ENCODE measurements at places on chromosomes 11 and 22.

- DNase-seq: no peak
Measured at GRCh38 chr22:49462795-49463194, 364.9 kb downstream of the BRD1 start.

GRCh38 chr11:70581991-70582885, 183.9 kb downstream of the CTTN start:
- no peak for DNase-seq

DNA sequence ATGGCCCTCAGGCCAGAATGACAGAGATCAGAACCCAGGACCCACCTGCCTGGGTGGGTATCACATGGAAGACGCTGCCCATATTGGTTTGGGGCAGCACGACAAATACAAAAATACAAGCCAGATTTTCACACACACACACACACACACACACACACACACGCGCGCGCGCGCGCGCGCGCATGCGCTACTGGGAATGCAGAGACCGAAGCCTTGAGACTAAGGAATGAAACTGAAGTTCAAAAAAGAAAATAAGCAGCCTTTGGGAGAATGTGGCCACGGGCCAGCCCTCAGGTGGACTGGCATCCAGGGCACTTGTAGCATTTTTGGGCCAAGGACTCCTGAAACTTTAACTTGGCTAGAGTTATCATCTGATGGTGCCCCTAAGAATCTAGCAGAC, 21.3 kb upstream of the NUP50 start:
- no peak for DNase-seq

DNA sequence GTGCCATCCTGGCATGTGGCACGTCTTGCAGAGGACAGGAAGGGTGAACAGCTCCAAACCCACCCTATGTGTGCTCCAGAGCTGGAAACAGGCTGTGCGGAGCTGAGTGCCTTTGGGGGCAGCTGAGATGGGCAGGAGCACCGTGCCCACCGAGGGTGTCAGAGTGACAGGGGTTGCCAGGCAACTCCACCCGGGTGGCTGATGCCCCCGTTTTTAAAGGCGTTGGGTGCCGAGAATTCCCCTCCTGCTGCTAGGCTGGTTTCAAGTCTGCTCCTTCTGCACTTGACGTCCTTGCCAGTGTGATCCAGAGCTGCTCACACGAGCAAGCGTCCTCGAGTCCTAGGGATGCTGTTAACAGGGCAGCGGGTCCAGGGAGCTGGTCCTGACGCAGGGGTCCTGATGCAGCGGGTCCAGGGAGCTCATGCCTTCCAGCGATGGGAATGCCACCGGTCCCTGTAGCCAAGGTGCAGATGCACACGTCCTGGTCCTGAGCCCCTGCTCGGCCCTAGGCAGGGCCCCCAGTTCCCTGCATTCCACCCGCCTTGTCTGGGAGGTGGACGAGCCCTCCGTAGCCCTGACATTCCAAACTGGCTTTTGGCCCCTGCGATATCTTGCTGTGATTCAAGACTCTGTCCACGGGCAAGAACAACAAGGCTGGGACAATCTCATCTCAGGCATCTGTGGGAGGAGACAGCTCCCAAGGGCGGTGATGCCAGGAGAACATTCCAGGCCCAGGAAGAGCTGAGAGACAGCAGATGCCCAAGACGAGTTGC, 4.9 kb downstream of the KCNQ1 start:
- no peak for DNase-seq

DNA sequence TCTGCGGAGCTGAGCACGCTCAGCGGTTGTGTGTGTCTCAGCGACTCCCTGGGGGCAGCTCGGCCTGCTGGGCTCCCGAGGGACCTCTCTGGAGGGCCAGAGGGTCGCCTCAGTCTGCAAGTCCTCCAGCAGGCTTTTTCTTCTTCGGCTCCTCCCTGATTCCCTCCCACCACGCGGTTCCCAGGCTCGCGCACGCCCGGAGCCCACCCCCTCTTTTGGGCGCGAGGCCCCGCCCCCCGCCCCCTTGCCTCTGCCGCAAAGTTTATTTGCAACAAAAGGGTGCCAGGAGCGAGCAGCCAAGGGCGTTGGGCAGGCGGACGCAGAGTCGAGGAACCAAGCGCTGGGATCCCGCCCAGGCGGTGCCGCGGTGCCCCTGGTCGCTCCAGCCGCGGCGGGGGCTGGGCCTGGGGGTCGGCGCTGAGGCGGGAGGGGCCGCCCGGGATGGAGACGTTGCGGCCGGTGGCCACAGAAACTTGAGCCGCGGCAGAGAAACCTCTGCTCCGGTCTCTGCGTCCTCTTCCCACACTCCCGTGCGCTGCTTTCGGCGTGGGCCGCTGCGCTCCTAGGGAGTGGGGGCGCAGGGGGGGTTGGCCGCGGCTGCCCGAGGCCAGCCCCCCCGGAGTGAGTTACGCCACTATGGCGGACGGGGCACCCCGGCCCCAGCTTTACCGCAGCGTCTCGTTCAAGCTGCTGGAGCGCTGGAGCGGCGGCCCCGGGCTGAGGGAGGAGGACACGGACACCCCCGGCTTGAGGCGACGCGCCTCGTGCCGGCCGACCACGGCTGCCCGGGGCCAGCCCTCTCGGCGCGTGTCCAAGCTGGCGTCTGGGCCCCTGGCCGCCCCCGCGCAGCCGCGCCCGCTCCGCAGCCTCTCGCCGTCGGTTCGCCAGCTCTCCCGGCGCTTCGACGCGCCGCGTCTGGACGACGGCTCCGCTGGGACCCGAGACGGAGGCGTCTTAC, at the start of gene ARHGEF17:
ARHGEF17 (plus strand) TSS at position 274 of the 958 bp plus-strand sequence; CDS start at position 637, 363 bp downstream.
- no peak for DNase-seq

- no peak for DNase-seq
Measured at GRCh38 chr11:94198718-94199117, 70.1 kb downstream of the PANX1 start.

DNA sequence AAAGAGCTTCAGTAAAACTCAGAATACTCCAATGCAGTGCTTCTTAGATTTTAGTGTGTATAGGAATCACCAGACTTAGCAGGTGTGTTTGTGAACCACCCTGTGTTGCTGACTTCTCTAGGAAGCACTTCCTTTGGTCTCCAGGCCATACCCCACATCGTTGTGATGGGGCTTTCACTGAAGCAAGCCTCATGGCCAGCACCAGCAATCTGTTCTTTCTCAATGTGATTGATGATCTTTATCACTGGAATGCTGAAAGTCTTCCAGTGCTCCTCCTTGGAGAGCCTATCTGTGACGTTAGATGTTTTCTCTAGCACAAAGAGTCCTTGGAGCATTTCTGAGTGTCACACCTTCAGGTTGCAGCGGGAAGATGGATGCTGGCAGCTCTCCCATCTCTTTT, 280.5 kb downstream of the DDX10 start:
- no peak for DNase-seq

DNA sequence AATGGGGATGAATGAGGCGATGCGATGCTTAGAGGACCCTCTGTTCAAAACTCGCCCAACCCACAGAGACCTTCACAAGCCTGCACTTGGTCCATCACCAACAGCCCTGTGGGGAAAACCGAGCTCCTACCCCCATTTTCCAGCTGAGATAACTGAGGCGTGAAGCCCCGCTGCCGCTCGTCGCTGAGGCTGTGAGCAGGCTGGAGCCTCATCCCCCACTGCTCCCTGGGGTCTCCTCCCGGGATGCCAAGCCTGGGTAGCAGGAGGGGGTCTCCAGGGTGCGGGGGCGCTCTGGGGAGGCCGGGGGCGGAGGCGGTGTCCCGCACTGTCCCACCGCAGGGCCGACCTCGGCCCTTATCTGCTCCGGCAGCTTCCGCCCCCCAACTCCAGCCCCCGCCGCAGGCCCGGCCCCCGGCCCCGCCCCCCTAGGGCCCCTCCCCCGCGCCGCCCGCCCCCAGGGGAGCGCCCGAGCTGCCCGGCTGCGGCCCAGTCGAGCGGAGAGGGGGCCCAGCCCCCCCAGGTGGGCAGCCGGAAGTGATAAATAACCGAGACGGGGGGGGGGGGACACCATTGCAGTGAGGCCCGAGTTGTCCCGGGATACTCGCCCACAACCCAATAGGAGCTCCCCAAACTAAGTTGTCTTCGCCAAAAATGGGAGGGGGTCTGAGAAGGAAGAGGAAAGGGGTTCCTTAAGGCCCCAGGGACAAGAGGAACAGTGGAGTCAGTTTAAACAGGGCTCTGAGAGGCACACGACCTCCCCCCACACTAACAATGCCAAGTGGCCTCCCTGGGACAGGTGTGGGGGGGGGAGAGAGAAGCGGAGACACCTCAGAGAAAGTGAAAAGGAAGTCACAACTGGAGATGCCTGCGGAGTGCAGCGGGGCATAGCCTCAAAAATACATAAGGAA, 8.3 kb upstream of the SLC39A13 start:
- DNase-seq: no peak

GRCh38 chr11:64998141-64998540, 1.4 kb upstream of the BATF2 start:
- no peak for DNase-seq

GRCh38 chr11:117822074-117823033, 2.2 kb downstream of the FXYD2 start:
- no peak for DNase-seq

DNA sequence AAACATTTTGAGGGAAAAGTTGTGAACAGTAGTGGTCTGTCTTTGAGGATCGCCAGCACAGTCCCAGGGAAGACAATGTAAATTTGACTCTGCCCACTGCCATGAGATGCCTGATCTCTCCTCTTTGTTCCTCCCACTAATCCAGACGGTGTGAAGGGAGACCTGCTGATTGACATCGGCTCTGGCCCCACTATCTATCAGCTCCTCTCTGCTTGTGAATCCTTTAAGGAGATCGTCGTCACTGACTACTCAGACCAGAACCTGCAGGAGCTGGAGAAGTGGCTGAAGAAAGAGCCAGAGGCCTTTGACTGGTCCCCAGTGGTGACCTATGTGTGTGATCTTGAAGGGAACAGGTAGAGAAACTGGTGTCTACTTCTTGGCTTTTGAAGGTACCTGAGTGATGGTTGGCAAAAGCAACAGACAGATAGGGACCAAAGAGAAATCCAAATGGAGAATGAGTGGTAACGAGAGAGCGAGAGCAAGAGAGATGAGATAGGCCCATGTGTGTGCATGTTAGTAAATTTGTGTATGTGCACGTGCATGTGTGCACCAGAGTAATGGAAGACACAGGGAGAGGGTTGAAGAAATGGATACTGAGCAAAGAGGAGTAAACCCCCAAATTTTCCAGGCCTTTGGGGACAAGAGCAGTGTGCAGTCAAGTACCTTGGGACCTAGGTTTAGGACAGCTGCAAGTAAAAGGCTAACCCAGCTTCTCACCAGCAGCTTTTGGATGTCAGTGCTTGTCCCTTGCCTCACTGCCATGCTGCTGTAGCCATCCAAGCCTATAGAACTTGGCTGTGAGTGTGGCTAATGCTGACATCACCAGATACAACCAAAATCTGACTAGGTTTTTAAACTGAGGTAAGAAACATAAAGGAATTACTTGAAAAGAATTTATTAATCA, 1.9 kb downstream of the NNMT start:
- no peak for DNase-seq

GRCh38 chr22:22745225-22746060, 101.0 kb downstream of the GGTLC2 start:
- DNase-seq: no peak

DNA sequence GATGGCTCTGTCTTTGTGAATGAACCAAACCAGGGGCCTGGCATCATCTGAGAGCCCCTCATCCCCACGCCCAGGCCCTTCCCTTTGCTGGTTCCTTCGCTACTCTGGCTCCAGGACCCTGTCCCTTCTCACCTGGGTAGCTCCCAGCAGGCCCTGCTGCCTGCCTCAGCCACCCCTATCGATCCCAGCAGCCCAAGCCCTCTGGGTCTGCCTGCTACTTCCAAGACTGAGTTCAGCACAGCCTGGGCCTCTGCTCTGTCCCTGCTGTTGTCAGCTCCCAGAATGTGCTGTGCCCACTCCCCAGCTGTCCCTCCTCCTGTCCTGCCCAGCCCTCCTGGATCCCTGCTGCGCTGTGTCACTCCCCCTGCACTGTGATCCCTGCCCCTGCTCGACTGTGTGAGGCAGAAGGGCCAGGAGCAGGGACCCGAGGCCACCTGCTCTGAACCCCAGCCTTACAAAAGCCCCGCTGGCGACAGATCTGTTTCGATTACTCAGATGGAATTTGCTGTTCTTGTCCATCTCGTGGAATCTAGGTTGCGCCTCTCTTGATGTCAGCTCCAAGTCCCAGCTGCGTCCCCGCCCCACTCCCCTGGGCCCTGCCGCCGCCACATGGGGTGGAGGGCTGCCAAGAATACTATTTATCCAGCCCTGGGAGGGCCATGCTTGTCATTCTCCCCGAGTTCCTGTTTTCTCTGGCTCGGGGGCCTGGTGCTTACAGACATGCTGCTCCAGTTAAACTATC, 13.0 kb downstream of the MRPL21 start:
- no peak for DNase-seq

DNA sequence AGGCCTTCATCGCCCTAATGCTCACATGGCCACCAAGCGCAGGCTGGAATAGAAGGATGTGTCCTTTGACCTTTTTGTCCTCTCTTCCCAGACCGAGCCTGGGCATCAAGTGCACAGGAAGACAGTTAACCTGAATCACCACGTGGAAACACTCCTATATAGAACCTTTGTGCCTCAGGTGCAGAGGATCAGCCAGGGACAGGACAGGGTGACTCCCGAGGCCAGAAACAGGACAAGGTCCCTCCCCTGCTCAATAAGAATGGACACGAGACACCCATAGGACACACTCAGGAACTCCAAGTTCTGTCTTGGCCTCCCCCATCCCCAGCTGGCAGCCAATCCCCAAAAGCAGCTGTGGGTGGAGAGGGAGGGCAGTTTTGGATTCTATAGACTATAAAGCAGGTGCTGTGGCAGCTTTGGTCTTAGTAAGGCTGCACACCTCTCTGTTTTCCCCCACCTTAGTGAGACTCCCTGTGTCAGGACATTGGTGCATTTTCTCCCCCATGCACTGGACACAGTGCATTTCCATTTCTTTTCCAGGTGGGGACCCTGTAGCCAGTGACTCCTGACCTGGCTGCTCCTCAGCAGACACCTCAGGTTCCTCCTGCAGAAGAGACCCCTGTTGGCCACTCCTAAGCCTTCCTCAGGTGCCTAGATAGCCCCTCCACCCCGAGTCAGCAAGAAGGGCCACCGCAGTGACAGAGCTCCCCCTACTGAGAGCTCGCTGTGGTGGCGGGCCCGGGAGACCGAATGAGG, 43.6 kb upstream of the POU2AF1 start:
- DNase-seq: peak; percentile 19

GRCh38 chr11:30261821-30262220, 31.0 kb downstream of the FSHB start:
- DNase-seq: no peak

- DNase-seq: no peak
Measured at GRCh38 chr11:73277467-73277866, 5.3 kb downstream of the P2RY6 start.

GRCh38 chr11:10522276-10522675, 18.7 kb downstream of the RNF141 start:
- no peak for DNase-seq

Measured in activated gamma-delta T cell treated with anti-CD3 and anti-CD28 coated beads, Interleukin-2, amount 50 U/mL, for 16 hours (primary cell).